ENCODE measurements at places on chromosomes 2 and 18. TPM values are rescaled to one million over a fixed set of nuclear protein-coding genes. Genes with fewer than 3 reads are reported as not detected.

Gene C1QL2
- 0.28 TPM for total RNA-seq

Gene LRRC30
- not detected for total RNA-seq

Gene LHCGR
- total RNA-seq = not detected

Gene TMEM17
- total RNA-seq = 6.0 TPM

Gene POTEE
- 0.04 TPM for total RNA-seq

Gene RGPD4
- total RNA-seq = 0.11 TPM

Gene ALPI
- not detected for total RNA-seq

Gene PNKD
- 64.1 TPM for total RNA-seq

Gene FAM228A
- not detected for total RNA-seq

Gene CCDC150
- total RNA-seq = 5.6 TPM

Gene GKN2
- total RNA-seq = 4.3 TPM
